SK-N-MC (cell line): ENCODE measurements at places on chromosomes 2 and 18.

- DNase-seq, result no peak
Measured at GRCh38 chr2:171407676-171408044, 26.1 kb downstream of the METTL8 start.

GRCh38 chr2:202965810-202966460, 48.7 kb upstream of the NBEAL1 start:
- DNase-seq, result no peak

DNA sequence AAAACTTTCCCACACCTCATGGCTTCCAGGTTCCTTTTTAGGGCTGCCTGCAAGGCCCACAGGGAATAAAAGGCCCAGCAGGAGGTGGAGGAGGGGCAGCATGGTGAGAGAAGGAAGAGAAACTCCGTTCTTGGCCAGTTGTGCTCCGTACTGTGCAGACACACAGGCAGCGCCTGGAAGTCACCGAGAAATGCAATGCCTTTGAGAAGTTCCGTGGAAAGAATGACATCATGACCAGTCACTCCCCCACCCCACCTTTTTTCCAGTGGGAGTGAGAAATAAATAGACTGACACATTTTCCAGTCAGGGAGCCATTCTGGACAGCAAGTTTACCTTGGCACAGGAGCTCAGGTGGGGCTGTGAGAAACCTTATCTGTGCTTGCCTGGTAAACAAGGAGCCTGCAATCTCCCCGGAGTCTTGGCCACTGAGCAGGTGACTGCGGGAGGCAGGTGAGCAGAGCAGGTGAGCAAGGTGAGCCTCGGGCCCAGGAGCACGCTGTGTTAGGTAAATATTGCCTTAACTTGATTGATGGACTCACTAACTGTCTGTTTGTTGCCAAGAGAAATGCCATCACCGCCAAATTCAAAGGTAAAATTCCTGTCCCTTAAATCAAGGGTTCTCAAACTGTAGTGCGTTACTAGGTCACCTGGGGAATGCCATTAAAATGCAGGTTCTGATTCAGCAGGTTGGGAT, 13.5 kb upstream of the LBH start:
- no peak for DNase-seq

- DNase-seq, result no peak
Measured at GRCh38 chr2:192098814-192099491, 95.8 kb downstream of the TMEFF2 start.

- no peak for DNase-seq
Measured at GRCh38 chr2:234969306-234970098, 17.7 kb downstream of the SH3BP4 start.

- DNase-seq, result no peak
Measured at GRCh38 chr2:217085543-217085942, 225.7 kb upstream of the TNP1 start.

- DNase-seq, result no peak
Measured at GRCh38 chr18:60162388-60162787, 210.2 kb downstream of the MC4R start.

- no peak for DNase-seq
Measured at GRCh38 chr2:64329848-64330247, 124.1 kb upstream of the LGALSL start.

- no peak for DNase-seq
Measured at GRCh38 chr18:78503129-78503528, 476.5 kb upstream of the SALL3 start.

DNA sequence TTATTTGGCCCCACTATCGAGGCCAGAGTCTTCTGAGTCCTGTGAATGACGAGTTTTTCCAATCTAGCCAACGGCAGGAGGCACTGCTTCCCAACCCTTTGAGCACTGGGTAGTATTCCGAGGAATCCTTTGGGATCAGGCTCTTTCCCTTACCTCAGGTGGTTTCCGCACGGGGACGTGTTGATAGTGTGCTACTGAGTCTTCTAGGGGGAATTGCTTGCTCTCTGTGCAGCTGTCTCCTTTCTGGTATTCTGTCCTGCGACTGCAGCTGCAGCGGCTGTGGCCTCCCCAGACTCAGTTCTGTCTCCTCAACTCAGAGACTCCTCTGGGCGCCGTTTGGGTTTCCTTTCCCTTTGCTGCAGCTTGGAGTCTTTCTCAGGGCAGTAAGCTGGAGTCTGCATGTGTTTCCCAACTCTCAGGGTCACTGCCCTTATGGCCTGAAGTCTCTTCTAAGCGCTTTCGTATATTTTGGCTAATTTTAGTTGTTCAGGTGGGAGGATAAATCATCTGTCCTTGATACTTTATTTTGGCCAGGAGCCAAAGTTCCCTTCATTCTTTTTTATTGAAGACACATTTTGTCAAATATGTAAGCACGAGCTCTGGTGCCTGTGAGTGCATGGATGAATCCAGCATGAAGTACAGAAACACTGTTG, 118.4 kb downstream of the MAP4K4 start:
- no peak for DNase-seq

GRCh38 chr18:27666016-27666415, 480.9 kb upstream of the CHST9 start:
- no peak for DNase-seq

- no peak for DNase-seq
Measured at GRCh38 chr18:47881752-47882455, 48.6 kb downstream of the SMAD2 start.

DNA sequence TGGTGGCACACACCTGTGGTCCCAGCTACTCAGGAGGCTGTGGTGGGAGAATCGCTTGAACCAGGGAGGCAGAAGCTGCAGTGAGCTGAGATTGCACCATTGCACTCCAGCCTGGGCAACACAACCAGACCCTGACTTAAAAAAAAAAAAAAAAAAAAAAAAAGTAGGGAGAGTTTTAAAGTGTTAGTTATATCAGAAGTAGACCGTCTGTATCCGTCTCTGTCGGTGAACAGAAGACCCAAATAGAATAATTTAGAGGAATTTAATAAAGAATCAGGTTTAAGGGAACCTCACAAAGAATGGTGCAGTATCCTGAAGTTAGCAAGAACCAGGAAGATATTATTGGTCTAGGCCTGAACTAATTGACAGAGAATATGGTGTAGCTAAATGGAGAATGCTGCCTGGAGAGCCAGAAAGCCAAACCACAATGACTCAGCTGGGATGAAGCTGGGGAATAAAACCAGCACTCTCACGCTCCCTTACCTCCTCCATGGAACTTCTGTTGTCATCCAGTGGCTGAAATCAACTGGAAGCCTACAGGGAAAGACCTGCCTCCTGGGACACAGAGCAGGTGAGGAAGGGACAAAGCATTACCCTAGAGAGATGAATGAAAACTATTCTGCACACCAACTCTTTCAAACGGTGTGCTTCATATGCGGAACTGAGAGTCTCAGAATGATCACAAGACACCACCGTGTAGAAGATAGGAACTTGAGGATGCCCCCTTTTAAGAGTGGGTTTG, 39.1 kb upstream of the PLEKHM3 start:
- DNase-seq, result no peak

- DNase-seq, result no peak
Measured at GRCh38 chr18:12990123-12990475, 1.1 kb upstream of the CEP192 start.

DNA sequence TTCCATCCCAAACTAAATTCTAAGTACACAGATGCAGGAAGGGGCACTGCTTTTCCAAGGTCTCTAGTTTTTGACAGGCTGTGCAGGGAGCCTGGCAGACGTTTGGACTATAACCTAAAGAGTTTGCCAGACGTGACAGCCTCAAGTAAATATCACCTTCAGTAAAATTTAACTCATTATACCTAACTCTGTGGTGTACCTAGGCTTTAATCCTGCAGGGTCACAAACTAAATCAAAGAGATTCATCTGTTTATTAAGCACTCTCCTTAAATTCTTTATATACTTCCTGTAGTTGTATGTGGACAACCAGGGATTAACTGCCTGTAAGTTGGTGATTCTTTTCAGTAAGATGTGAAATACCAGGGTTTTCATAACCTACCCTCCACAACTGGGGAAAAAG, 92.9 kb downstream of the ACVR1 start:
- DNase-seq, result no peak

GRCh38 chr2:27954771-27955383, 64.3 kb downstream of the BABAM2 start:
- peak; percentile 87 for DNase-seq

GRCh38 chr2:207319316-207319715, 153.6 kb upstream of the KLF7 start:
- no peak for DNase-seq

GRCh38 chr2:76977846-76978727, 544.1 kb downstream of the LRRTM4 start:
- no peak for DNase-seq

DNA sequence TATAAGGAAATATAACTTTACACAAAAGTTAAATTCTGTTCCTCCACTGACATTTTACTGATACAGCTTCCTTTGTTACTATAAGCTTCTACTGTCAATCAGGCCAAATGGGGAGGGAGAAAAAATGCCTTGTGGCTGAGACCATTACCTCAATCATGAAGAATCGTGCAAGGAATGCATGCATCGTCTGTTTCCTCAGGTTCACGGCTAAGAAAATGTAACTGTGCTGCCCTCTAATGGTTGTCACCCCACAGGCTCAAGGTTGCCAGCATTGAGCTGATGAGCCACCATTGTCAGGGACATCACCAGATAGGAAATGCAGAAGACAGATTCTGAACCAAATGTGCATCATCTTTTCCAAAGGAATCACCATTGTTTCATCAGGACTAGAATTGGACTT, 426.9 kb downstream of the CDH2 start:
- DNase-seq, result peak; percentile 18

- no peak for DNase-seq
Measured at GRCh38 chr2:210671065-210671464, 114.7 kb downstream of the CPS1 start.

DNA sequence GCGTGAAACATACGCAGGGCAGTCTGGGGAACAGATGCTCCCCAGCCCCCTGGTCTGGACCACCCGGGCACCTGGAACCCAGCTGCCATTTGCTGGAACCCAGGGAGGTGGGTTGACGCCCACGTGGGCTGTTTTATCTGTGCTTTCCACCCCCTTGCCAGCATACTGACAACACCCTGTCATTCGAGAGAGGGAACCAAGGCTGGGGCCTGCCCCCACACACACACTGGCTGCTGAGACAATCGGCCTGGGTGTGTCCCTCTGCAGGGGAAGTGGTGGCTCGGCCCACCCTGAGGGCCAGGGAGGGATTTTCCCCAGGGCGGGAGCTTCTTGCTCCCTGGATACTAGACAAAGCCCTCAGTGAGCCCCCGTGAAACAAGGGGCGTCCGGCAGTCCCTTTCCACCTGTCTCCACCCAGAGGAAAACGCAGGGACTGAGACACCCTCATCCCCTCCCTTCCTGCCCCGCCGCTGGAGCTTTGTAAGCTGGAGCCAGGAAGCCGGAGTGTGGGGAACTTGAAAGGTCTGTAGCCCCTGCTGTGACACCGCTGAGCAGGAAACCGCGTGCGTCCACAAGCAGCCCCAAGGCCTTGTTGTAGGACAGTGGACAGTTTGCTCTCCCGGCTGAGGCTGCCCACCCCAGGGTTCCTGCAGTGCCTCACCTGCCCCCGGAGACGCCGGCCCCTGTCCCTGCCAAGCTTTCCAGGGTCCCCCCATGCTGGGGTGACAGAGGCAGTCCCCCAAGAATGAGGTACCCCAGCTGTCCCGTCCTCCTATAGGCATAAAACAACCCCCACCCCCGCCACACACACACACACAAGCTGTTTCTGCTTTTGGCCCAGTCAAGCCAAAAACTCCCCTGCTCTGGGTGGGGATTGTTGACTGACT, 14.1 kb upstream of the KLF11 start:
- DNase-seq, result no peak

GRCh38 chr2:197615016-197615652, 60.3 kb downstream of the RFTN2 start:
- DNase-seq, result no peak

DNA sequence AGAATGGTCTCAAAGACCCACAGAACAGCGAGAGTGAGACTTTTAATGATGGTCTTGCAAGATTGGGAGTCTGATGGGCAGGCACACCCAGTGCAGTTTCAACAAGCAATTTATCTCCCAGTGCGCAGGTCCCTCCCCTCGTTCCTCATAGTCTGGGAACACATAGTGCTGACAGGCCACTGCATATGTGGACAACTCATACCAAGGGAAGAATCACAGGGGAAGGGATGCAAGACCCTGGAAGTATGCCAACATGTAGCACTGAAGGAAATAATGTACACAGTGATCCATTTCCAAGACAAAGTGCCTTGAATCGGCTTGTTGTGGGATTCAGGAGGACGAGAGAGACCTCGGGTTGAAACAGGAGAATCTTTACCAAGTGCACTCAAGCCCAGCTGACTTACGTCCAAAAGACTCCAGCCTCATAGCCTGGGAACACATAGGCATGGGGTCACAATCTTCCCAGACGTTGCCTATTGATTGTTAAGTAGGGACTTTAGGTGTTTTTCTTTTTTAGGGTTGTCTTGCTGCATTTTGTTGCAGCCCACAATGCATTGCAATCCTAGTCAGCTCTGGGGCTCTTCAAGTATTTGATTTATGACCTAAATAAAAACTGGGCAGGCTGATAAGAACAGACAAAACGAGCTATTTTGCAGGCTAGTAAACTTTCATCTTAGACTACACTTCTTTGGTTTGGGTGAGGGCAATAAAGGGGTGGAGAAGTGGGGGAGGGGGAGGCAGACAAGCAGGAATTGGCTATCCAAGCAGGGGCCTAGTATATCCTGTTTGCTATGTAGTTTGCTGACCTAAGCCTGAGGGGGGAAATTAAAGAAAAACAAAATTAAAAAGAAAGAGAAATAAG, 24.7 kb upstream of the SERPINB5 start:
- DNase-seq, result no peak

GRCh38 chr18:47500930-47501329, 249.5 kb upstream of the SKOR2 start:
- DNase-seq, result no peak

DNA sequence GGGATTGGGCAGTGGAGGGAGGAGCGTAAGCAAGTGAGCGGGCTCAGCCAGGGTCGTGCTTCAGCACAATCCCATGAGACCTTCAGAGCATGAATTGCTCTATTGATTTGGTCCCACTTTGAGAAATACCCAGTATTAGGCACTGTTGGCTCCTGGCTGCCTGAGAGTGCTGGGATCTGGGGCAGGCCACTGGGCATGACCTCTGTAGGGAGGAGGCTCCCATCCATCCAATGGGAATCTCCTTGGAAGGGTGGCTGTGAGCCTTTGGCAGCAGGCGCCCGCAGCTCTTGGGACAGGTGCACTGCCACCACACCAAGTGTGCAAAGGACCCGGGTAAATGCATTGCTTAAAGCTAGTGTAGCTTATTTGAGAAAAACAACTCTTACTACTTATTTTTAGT, 137.5 kb downstream of the LDLRAD4 start:
- DNase-seq, result no peak
